ENCODE measurements at places on chromosomes 1 and 21.

DNA sequence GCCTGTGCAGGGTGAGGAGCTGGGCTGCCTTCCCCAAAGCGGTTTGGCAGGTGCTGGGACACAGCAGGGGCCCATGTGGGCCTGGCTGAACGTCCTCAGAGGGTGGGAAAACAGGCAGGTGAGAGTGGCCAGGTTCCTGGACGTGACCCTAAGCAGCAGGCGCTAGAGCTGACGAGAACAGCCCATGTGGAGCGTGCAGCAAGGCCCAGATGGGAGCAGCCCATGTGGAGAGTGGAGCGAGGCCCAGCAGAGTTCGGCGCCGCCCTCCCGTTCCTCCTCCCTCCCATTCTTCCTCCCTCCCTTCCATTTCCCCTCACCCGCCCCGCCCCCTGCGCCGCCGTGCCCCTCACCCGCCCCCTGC lies 314.4 kb upstream of the VAMP3 start:
- peak; percentile 77 for DNase-seq

DNA sequence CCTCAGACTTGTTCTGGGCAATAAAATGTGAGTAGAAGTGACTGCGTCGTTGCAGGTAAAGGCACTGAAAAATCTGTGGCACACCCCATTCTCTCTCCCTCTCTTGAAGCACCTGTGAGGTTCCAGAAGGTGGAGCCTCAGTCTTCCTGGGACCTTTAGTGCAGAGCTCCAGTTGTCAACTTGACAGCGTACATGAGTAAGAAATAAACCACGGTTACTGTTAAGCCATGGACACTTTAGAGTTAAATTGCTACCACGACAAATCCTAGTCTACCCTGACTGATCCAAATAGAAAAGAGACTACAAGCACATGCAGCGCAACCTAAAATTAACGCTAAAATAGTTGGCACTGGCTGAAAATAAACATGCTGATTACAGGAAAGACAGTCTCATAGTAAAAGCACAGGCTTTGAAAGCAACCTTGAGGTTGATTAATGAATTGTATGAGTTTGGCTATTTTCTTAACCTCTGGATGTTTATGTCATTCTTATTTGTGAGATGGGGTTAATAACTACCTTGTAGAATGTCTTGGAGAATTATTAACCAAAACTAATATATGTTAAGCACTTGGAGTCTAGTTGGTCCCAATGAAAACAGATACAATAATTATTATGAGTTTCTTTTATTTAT lies 93.0 kb upstream of the PLPPR4 start:
- DNase-seq = peak; percentile 49

DNA sequence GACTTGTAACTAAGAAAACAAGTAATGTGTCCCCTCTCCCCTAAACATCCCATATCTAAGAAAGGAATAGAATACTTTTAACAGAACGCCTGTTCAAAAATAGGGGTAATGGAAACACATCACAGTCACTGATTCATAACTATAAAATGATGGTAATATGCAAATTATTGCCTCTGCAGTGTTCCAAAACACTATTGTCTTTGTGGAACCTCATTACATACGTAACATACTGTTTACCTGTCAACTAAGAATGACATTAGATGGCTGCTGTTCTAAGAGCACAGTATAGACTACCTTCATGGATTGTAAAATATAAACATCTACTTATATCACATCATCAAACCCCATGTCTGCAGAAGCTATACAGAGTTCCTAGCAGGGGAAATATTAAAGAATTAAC lies 3.4 kb upstream of the BCL2L15 start:
- DNase-seq = no peak

GRCh38 chr1:108719656-108720435 lies 7.1 kb downstream of the FNDC7 start:
- DNase-seq = no peak

DNA sequence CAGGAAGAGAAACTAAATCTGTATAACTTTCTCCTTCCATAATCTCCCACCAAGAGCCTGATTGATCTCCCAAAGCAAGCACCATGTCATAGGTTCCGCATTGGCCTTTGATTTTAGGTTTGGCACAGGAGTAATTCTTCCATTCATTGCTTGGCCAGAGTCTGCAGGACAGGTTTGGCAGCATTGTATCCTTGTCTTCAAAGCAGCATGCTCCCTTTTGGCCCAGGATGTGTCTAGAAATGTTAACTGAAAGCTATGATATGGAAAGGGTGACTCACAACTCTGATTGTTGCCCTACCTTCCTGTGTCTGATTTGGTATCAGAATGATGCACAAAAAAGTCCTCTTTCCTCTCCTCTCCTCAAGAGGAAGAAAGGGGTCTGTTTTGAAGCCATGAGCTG lies 824.3 kb upstream of the PRMT6 start:
- DNase-seq = no peak

- no peak for DNase-seq
Measured at GRCh38 chr1:227033880-227034279, 93.8 kb downstream of the COQ8A start.

GRCh38 chr1:90007979-90008404 lies 13.1 kb downstream of the ZNF326 start:
- DNase-seq = no peak

DNA sequence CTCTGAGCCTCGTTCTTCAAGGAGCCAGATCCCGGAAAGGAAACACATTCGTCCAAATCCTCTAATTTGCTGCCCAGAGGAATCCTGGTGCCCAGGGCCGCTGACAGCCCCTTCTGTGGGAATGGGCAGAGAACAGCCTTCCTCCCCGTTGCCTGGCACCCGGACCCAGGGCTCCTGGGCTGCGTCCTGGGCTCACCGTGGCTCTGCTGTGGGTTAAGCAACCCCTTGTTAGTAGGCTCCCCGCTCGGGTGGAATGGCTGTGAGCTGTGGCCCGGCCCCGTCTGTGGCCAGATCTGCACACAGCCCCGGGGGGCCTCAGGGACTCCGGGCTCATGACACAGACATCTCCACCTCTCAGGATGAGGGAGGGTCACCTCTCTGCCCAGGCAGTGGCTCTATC lies 122.9 kb upstream of the ARHGEF16 start:
- DNase-seq = no peak

GRCh38 chr1:33148615-33149014 lies 33.2 kb downstream of the TRIM62 start:
- DNase-seq = no peak

Measured in endodermal cell (in vitro differentiated cells).